DMS 273 treated with DMSO at 0.1 percent for 48 hours (cell line): ENCODE measurements at places on chromosomes 2 and 18.

GRCh38 chr2:165239230-165239629 lies at the start of gene SCN2A:
TSS of gene SCN2A (plus strand) at chr2:165239414. CDS start at chr2:165295824, 56,410 bp downstream.
- peak; percentile 51 for DNase-seq

DNA sequence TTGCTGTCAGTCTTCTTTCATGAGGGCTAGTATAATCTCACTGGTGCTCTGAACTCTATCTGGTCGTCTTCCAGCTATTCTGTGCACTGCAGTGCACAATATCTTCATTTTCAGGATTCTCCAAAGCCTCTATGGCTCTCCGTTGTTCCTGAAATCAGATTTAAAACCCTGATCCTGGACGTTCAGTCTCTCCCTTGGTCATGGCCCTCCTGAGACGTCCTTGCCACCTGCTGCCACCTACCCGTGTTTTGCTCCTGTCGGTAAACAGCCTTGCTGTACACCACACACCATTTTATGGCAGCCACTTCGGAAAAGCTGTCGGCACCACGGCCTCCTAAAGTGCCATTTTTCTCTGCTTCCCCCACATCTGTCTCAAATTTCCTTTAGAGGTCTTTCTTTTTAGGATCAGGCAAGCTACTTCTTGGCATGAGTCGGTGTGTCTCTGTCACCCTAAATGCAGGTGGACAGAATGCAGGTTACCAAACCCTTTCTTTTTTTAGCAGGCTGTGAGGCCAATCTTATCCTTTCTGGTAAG lies 170.0 kb downstream of the HRH4 start:
- DNase-seq: no peak

DNA sequence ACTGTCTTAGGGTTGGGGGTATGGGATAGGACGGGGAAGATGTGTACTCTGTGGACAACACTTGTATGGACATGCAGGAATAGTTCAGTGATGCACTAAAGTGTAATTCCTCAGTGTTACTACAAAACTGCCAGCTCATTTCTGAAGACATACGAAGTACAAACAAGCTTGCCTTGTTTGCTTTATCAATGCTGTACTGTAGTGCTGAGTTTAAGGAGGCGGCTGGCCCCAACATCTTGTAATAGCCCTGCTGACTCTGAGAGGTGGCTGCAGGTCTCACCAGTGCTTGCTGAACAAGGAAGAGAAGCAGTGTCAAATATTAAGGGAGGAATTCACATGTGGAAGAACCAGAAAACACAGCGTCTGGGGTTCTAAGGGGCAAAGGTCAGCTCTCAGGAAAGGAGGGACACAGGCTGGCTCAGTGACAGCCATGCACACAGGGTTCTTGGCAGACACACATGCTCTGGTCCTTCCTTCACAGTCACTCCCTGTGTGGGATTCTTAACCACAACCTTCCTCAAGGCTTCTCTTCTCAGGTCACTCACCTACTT lies 39.8 kb upstream of the EVA1A start:
- no peak for DNase-seq

DNA sequence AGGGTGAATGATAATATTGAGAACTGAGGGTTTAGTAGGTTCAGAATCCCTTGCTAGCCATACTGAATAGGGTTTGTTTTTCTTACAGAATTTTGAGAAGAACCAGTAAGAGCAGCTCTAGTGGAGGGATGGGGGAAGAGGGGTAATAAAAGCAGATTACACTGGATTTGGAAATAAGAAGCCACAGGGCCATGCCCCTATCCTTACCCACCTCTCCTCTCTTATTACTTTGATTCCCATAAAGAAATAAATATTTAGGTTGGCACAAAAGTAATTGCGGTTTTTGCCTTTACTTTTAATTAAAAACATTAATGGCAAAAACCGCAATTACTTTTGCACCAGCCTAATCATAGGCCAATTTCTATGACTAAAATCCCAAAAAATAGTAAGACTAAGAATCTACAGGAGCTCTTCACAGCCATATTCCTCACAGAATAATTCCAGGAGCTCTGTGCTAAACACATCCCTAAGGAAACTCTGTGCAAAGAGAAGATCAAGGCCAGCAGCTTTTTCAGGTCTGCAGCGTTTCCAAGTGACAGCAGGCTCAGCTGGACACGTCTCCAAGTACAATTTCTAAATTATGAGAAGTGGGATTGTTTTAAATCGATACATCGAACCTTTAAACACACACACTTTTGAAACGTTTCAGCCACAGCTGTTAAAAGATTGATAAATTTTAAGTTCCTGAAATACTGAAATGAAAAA lies 58.4 kb upstream of the RTN4 start:
- no peak for DNase-seq

- DNase-seq: no peak
Measured at GRCh38 chr2:134774786-134775641, 56.2 kb upstream of the TMEM163 start.

- DNase-seq: no peak
Measured at GRCh38 chr2:44360749-44361329, 455 bp downstream of the PREPL start.

DNA sequence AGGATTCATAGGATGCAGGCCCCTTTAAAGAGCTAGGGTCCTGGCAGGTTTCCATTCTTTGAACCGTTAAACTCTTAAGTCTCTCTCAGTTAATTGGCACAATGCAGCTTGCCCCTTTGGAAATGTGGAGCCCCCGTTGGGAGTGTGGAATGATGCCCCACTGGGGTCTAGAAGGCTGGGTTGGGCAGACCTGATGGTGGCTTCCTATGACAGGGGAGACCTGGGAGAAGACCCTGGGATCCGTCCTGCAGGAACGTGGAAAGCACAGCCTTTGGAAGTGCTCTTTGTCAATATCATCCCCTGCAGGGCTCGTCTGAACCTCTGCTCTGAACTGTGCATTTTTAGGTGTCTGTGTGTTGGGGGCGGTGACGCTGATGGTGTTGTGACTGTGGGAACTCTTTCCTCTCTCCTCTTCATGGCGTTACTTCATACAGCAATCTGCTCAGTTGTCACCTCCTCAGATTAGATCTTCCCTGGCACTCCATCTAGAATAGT lies 190.6 kb downstream of the MYCN start:
- DNase-seq: no peak

GRCh38 chr2:157764386-157764785 lies 111.7 kb downstream of the ACVR1 start:
- no peak for DNase-seq

DNA sequence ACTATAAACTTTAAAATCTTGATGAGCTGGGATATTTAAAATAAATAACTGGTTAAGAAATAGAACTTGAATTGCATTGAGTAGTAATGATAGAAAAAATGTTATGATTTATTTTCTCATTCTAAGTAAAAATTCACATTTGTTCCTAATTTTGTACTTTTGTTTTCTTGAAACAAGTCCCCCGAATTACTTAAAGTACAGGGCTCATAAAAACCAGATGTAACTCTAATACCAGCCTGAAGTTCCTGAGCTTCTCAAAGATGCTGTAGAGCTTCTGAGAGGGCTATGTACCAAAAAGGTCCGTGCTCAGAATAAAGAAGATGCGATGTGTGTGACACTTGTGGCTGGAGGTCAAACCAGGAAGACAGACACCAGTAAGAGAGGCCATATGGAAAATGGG lies 116.1 kb upstream of the TACR1 start:
- DNase-seq: no peak

DNA sequence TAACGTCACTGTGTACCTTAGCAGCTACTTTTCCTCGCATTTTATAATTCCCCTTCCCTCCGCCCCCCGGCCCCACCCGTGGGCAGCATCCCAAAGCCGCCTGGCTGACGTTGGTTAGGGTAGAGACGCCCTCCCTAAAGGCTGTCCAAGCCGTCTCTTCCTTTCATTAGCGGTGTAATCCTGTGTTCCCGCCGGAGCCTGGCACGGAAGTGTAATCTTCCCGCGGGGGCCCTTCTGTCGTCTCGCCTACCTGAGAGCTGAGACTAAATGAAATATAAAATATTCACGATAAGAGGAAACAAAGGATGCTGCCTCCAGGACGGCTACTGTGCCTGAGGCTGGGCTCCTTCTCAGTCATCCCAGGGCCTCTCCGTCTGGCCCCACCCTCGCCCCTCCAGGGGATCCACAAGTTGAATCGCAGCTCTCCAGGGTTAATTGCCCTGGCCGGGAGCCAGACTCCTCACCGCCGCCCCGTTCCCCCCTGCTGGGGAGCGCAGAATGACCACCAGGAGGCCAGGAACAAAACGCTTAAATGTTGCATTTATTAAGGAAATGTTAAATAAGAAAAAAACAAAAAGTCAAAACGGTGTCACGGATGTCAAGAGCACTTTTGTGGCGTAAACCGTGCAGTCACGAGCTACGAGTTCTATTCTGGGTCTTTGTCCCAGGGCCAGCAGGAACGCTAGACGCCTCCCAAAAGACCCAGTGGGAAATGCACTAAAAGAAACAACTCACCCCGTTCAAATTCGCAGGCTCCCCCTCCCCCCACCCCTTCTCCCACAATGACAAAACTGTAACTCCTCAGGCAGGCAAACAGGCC lies 1.5 kb downstream of the RPRM start:
- no peak for DNase-seq

GRCh38 chr2:205898744-205899143 lies 187.2 kb downstream of the INO80D start:
- no peak for DNase-seq

DNA sequence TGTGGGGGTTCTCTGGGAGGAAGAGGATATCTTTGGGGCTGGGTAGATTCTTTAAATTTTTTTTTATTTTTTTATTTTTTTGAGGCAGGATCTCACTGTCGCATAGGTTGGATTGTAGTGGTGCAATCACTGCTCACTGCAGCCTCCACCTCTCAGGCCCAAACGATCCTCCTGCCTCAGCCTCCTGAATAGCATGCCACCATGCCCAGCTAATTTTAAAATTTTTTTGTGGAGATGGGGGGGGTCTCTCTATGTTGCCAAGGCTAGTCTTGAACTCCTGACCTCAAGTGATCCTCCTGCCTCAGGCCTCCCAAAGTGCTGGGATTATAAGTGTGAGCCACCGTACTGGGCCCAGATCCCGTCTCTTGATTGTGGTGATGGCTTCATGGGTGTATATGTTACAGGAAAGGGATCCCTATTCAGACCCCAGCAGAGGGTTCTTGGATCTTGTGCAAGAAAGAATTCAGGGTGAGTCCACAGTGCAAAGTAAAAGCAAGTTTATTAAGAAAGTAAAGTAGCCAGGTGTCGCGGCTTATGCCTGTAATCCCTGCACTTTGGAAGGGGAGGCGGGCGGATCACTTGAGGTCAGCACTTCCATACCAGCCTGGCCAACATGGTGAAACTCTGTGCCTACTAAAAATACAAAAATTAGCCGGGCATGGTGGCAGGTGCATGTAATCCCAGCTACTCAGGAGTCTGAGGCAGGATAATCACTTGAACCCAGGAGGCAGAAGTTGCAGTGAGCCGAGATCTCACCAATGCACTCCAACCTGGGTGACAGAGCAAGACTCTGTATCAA lies 2.0 kb upstream of the C2orf68 start:
- no peak for DNase-seq

- DNase-seq: no peak
Measured at GRCh38 chr2:231780123-231780908, 766 bp downstream of the PDE6D start.
